ENCODE measurements at places on chromosomes 7 and 10. TPM values are rescaled to one million over a fixed set of nuclear protein-coding genes. Genes with fewer than 3 reads are reported as not detected.

FAM131B gene
- 0.08 TPM for polyA plus RNA-seq

PAPOLB gene
- polyA plus RNA-seq, result not detected

ACSM6 gene
- polyA plus RNA-seq, result 1.6 TPM

ZNF117 gene
- 4.2 TPM for polyA plus RNA-seq

EPHB4 gene
- polyA plus RNA-seq, result 20.5 TPM

OR6B1 gene
- polyA plus RNA-seq, result not detected

POLR2J3 gene
- polyA plus RNA-seq, result 116 TPM
